ENCODE measurements at places on chromosomes 12 and 14. TPM values are rescaled to one million over a fixed set of nuclear protein-coding genes. Genes with fewer than 3 reads are reported as not detected.

The NAA25 gene
- polyA plus RNA-seq, result 29.8 TPM

The TEX22 gene
- not detected for polyA plus RNA-seq

The KRT2 gene
- polyA plus RNA-seq, result not detected

The NANOG gene
- not detected for polyA plus RNA-seq

The NEUROD4 gene
- not detected for polyA plus RNA-seq

The ALDH1L2 gene
- polyA plus RNA-seq, result 1.0 TPM

The OR4N5 gene
- not detected for polyA plus RNA-seq

The WNT1 gene
- polyA plus RNA-seq, result not detected

The ART4 gene
- polyA plus RNA-seq, result not detected

The LHX5 gene
- polyA plus RNA-seq, result 2.0 TPM

The SLC38A1 gene
- polyA plus RNA-seq, result 124 TPM

The CEP290 gene
- 35.3 TPM for polyA plus RNA-seq

The FOXA1 gene
- polyA plus RNA-seq, result not detected

The UNC79 gene
- 26.0 TPM for polyA plus RNA-seq

The EIF2S3B gene
- polyA plus RNA-seq, result 3.6 TPM

The ANO6 gene
- 9.0 TPM for polyA plus RNA-seq

The TAS2R19 gene
- 5.7 TPM for polyA plus RNA-seq

The KRT80 gene
- not detected for polyA plus RNA-seq

The LRIG3 gene
- 0.26 TPM for polyA plus RNA-seq

The C12orf60 gene
- polyA plus RNA-seq, result 3.8 TPM

The SERPINA3 gene
- polyA plus RNA-seq, result not detected

The SDS gene
- polyA plus RNA-seq, result not detected

The SLC10A1 gene
- not detected for polyA plus RNA-seq

The LRRC9 gene
- polyA plus RNA-seq, result 0.40 TPM

The LMNTD1 gene
- polyA plus RNA-seq, result not detected

The KRT86 gene
- polyA plus RNA-seq, result not detected

The KRT6C gene
- polyA plus RNA-seq, result not detected

The DPPA3 gene
- not detected for polyA plus RNA-seq

The MAP3K9 gene
- polyA plus RNA-seq, result 10.4 TPM

The SIX4 gene
- 1.3 TPM for polyA plus RNA-seq

The STAB2 gene
- not detected for polyA plus RNA-seq

The ADGRD1 gene
- polyA plus RNA-seq, result 1.7 TPM

The HOXC6 gene
- polyA plus RNA-seq, result not detected

The GALNT4 gene
- polyA plus RNA-seq, result 3.0 TPM

The SELPLG gene
- polyA plus RNA-seq, result 0.62 TPM

The AP4S1 gene
- 20.8 TPM for polyA plus RNA-seq

The CLBA1 gene
- 27.8 TPM for polyA plus RNA-seq

The TAS2R7 gene
- polyA plus RNA-seq, result not detected

The TAS2R31 gene
- polyA plus RNA-seq, result 4.0 TPM

The ERP27 gene
- polyA plus RNA-seq, result not detected

The APOF gene
- not detected for polyA plus RNA-seq

The FOXG1 gene
- 54.0 TPM for polyA plus RNA-seq

The TDRD9 gene
- polyA plus RNA-seq, result 25.6 TPM

The TMEM117 gene
- polyA plus RNA-seq, result 5.3 TPM
